Renal cortex interstitium (tissue), 15 donors: ENCODE measurements at places on chromosomes 13 and 19. TPM values are rescaled to one million over a fixed set of nuclear protein-coding genes. Genes with fewer than 3 reads are reported as not detected.

- DNase-seq, result no peak
These were observed 591 bp downstream of the DOHH start for GRCh38 chr19:3499738-3500428.

SIGLEC5 gene
- polyA plus RNA-seq, result 0.26 TPM

DNA sequence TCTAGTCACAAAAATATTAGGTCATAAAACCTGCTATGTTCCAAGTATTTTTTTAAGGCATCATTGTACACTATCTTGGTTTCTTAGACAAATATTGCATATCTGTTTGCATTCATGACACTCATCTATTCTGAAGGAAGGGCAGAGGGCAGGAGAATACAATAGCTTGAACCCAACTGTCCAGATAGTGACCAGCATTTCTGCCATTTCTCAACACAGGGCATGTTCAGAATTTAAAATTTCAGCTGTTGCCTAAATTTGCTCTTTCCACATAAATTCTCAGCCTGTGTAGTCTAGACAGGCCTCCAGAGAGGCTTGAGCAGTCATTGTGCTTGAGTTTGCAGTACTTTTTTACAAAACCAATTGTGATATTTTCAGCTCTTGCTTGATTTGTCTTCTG is 119.5 kb downstream of the ZAR1L start:
- no peak for DNase-seq

LILRB5 gene
- 3.7 TPM for polyA plus RNA-seq

GRCh38 chr13:110067355-110068175 is 239.4 kb downstream of the COL4A1 start:
- DNase-seq, result no peak

DNA sequence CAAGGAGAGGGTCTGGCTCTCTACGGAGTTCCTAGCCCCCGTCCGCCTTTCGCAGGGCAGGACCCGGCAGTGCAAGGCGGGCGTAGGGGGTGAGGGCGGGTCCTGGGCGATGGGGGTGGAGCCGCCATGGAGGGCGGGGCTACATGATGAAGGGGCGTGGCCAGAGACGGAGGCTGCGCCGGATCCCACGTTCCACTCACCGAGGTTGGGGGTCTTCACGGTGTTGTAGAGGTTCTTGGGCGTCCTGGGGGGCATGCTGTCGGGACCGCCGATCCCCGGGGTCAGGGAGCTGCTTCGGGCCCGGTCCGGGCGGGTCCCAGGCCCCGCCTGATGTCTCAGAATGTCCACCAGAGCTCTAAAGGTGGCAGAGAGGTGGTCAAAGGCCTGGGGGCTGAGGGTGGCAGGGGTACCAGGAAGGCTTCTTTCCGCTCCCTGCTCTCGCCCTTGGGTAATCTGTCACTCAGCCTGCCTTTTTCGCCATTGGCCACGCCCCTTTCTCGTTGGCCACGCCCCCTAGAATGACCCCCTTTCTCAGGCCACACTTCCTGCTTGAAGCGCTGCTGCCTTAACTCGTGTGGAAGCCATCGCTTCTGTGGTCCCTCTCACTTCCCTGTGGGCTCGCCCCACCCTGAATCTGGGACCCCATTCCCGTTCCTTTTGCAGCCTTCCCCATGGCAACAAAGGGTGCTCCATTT is 2.5 kb downstream of the SHISA7 start:
- no peak for DNase-seq

DNA sequence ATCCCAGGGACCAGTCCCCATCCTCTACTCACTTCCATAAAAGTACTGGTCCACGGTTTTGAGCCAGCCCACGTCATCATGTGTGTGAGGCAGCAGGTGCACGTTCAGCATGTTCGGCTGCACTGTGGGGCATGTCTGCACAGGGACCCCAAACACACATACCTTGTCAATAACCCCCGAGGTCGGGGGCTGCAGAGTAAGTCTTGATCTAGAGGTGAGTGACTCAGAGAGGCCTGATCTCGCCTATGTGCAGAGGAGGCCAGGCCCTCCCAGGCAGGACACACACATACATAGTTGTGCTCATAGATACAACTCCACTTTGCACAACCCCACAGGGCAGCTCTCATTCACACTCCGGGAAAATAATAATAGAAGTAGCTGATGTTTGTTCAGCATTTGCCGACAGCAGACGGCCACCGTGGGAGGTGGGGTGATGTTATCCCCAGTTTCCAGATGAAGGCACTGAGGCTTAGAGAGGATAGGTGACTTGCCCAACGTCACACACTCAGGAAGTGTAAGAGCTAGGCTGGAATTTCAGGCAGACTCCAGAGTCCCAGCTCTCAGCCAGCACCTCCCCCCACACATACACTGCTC is 774 bp downstream of the MAN2B1 start:
- DNase-seq, result no peak

- DNase-seq, result no peak
These were observed 4.7 kb upstream of the PRMT1 start for GRCh38 chr19:49672131-49672919.

GRCh38 chr13:98972627-98973026 is 5.2 kb downstream of the DOCK9 start:
- DNase-seq, result no peak

LRRC63 gene
- polyA plus RNA-seq, result 0.14 TPM

- DNase-seq, result no peak
These were observed 15.3 kb downstream of the DYRK1B start for GRCh38 chr19:39818626-39819097.

GRCh38 chr13:67122251-67122650 is 107.9 kb downstream of the PCDH9 start:
- DNase-seq, result no peak

DNA sequence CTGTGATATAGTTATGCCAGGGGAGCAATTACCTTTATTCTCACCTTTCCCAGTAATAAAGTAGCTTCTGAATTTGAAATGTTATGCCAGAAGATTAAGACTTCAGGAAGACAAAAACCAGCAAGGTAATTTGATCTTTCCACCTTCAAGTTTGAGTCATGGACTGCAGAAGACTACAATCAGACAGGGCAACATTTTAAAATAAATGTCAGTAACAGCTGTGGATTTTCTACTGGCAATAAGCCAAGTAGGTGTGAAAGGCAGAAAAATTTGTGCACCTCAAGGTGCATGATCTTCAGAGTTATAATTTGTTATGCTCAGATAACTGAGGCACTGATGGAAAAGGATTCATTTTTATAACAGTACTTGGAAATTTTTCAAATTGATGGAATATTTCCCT is 54.9 kb downstream of the SLITRK1 start:
- no peak for DNase-seq

DNA sequence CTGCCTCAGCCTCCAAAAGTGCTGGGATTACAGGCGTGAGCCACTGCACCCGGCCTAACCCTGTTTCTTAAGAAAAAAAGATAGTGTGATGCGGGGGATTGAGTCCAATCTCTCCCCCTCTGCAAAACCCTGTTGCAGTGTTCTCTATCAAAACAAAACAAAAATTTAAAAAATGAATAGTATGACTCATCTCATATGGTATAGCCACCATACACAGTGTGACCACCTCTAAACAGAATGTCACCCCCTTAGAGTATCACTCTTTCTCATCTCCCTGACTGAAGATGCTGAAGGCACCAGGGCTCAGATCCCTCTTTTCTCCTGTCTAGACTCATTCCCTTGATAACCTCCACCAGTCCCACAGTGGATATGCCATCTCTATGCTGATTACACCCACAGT is 6.8 kb upstream of the ERF start:
- DNase-seq, result no peak

ZNF575 gene
- 3.3 TPM for polyA plus RNA-seq

GRCh38 chr19:37931881-37932655 is 25.1 kb downstream of the SIPA1L3 start:
- peak; percentile 87 for DNase-seq
